PC-3 (cell line): ENCODE measurements at places on chromosomes 3 and 15. TPM values are rescaled to one million over a fixed set of nuclear protein-coding genes. Genes with fewer than 3 reads are reported as not detected.

Gene CLSTN2
- total RNA-seq = not detected in 2 replicates

Gene TMEM212
- not detected in 2 replicates for total RNA-seq

Gene NPRL2
- 40.9 and 56.9 TPM in 2 replicates for total RNA-seq

Gene ABHD14A
- 22.1 and 23.4 TPM in 2 replicates for total RNA-seq

Gene TEX55
- total RNA-seq = 0.33 TPM in 1 of 2 replicates, not detected in the other

Gene SLC22A14
- total RNA-seq = 0.07 TPM in 1 of 2 replicates, not detected in the other

Gene BTLA
- total RNA-seq = not detected in 2 replicates

Gene TMEM158
- total RNA-seq = 80.6 and 82.9 TPM in 2 replicates

Gene LSAMP
- 0.15 TPM in 1 of 2 replicates, not detected in the other for total RNA-seq

Gene IGSF11
- 0.66 TPM in 1 of 2 replicates, not detected in the other for total RNA-seq

Gene SLC2A2
- total RNA-seq = not detected in 2 replicates

Gene GPR171
- not detected in 2 replicates for total RNA-seq

Gene PLA2G4E
- total RNA-seq = not detected in 2 replicates

Gene LMOD3
- not detected in 2 replicates for total RNA-seq

Gene ANKDD1A
- 5.8 and 8.9 TPM in 2 replicates for total RNA-seq

Gene CFAP91
- 0.17 and 1.1 TPM in 2 replicates for total RNA-seq

Gene ROPN1B
- 0.18 TPM in 1 of 2 replicates, not detected in the other for total RNA-seq

Gene ANKUB1
- not detected in 2 replicates for total RNA-seq

Gene STRIT1
- not detected in 2 replicates for total RNA-seq

Gene DYNLT2B
- total RNA-seq = 19.8 and 22.8 TPM in 2 replicates

Gene CCR5
- total RNA-seq = not detected in 2 replicates

Gene PLAAT1
- total RNA-seq = not detected in 2 replicates

Gene BNC1
- total RNA-seq = 0.92 and 2.4 TPM in 2 replicates

Gene TMC3
- not detected in 2 replicates for total RNA-seq

Gene CYP19A1
- not detected in 2 replicates for total RNA-seq

Gene PCOLCE2
- total RNA-seq = 17.3 and 23.9 TPM in 2 replicates
